ENCODE measurements at places on chromosomes 11 and 22.

- no peak for DNase-seq
Observed at GRCh38 chr11:94740083-94741021, 27.8 kb upstream of the AMOTL1 start.

GRCh38 chr11:107581147-107581546 lies 9.8 kb upstream of the ELMOD1 start:
- no peak for DNase-seq

GRCh38 chr11:35664977-35665441 lies 2.4 kb downstream of the TRIM44 start:
- no peak for DNase-seq

DNA sequence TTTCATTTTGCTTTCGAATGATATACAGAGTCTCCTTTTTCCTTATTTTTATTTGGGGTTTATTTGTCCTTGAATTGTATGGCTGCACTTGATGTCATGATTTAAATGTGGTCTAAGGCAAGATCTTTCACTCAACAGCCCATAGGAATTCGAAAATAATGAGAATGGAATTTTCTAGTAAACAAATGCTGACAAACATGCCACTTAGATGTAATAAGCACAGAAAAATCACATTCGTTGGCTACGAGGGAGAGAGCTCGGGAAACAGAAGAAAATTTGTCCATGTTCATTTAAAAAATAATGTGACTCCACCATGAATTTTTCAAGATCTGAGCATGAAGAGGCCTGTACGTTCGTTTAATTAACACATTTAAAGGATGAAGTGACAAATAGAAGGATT lies 73.0 kb downstream of the BLID start:
- no peak for DNase-seq

DNA sequence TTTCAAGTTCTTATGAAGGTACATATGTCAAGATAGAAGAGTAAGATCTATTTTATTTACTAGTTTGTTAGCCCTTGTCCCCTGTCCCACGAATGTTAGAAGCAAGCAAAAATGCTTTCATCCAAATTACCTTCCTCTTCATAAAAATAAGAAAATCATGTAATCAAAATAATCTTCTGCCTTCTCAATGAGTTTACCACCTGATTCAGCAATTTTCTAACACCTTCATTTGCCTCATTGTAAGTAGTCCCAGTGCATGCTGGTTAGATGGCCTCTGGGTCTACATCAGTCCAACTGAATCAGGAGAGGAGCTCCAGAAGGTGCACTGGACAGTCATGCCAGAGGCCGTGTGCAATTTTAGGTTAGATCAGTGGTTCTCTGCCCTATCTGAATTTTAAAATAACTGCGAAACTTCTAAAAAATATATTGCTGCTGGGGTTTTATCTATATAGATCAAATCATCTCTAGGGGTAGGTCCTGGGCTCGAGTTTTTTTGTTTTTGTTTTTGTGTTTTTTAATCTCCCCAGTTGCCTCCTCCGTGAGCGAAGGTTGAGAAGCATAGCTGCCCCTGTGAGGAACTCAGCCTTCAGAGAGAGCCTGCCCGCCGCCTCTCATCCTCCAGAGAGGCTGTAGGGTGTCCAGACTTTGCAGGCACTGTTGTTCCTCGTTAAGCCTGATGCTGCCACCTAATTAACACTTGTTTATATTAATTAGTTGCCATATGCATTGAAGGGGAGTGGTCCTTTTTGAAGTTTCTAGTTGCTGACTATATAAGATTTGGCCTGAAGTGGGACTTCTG lies 32.2 kb downstream of the C22orf31 start:
- DNase-seq: no peak

- DNase-seq: no peak
Observed at GRCh38 chr11:45333001-45333971, 47.1 kb upstream of the SYT13 start.

DNA sequence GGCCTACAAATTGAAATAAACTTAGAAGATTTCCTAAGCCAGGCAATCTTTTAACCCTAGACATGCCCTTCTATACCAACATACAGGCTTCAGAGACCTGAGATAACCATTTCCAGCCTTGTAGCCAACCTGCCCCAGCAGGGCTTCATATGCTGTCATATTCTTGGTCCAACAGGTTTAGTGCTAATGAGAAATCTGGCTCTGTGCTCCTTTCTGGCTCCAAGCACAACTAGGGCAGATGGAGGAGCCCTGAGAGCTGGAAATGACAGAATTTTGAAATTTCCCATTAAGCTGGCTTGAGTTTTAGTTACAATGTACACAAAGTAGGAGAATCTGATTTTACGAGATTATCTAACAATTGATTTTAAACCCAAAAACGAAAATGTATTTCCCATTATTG lies 323.0 kb upstream of the CCDC90B start:
- no peak for DNase-seq

- DNase-seq: no peak
Observed at GRCh38 chr11:73107597-73107996, 34.5 kb downstream of the FCHSD2 start.

- DNase-seq: no peak
Observed at GRCh38 chr22:25183949-25184619, 15.6 kb upstream of the CRYBB3 start.

DNA sequence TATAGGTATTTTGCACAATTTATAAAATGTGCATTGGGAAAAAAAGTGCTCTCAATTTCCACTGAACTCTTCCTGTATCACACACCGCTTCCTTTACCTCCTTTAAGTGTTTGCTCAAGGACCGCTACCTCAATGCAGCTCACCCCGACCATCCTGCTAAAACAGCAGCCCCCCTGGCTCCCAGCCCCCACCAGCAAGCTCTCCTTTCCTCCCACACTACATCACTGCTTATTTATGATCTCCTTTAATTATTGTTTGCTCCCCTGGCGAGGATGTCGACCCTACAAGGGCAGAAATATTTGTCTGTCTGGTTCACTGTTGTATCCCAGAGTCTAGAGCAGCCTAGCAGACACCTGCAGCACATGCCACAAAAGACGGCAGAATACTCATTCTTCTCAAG lies 10.0 kb downstream of the SHANK2 start:
- no peak for DNase-seq

GRCh38 chr11:48096588-48097525 lies 116.5 kb downstream of the PTPRJ start:
- DNase-seq: no peak

- no peak for DNase-seq
Observed at GRCh38 chr22:33780531-33781136, 139.6 kb downstream of the LARGE1 start.

DNA sequence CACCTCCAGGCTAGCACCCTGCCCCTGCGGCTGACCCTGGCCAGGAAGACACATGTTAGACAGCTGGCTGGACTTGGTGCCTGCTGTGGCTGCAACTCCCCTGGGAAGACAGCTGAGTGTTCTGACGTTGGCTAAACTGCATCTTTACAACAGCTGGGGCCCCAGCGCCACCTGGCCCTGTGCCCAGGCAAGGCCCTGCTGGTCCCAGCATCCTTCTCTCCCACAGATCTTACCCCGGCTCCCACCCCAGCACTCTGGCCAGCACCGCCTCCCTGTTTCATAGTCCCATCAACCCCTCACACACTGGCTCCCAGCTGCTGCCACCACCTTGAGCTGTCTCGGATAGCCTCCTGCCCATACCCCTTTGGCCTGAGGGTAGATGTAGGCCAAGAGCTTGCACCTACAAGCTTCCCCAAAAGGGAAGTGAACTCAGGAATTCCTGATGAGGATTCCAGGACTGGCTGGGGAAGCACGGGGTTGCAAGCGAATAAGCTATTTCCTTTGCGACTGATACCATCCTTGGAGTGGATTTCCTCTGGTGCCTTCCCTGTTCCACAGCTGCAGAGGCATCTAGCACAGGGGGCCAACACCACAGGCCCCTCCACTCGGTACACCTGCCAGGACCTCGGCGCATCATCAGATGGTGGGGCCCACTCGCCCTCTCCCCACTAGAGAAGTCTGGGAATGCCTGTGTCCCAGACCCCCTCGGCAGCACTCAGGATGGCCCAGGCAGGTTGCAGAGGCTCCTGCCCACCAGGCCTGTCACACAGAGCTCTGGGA lies 28.5 kb downstream of the RSPH14 start:
- DNase-seq: no peak

- no peak for DNase-seq
Observed at GRCh38 chr22:35609261-35609660, 7.9 kb downstream of the MB start.

DNA sequence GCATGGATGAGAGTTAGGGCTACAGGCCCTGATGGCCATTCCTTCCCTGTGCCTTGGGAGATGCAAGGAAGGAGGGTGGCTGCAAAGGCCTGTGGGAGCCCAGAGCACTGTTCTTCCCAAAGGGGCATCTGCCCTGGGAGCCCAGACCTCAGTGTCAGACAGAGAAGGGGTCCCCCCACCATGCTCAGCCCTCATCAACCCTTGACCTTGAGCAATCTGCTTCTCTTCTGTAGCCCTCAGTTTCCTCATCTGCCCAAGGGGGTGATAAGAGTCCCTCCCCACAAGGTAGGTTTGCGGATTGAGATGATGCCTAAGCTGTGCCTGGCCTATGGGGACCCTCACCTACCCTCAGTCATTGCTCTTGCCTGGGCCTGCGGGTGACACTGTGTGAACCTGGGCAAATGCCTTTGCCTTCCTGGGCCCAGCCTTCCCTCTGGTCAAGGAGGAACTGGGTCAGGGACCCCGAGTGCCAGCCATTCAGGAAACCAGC lies 47.5 kb downstream of the IGLL5 start:
- no peak for DNase-seq

- no peak for DNase-seq
Observed at GRCh38 chr11:64122411-64123410, 43.2 kb downstream of the MACROD1 start.

DNA sequence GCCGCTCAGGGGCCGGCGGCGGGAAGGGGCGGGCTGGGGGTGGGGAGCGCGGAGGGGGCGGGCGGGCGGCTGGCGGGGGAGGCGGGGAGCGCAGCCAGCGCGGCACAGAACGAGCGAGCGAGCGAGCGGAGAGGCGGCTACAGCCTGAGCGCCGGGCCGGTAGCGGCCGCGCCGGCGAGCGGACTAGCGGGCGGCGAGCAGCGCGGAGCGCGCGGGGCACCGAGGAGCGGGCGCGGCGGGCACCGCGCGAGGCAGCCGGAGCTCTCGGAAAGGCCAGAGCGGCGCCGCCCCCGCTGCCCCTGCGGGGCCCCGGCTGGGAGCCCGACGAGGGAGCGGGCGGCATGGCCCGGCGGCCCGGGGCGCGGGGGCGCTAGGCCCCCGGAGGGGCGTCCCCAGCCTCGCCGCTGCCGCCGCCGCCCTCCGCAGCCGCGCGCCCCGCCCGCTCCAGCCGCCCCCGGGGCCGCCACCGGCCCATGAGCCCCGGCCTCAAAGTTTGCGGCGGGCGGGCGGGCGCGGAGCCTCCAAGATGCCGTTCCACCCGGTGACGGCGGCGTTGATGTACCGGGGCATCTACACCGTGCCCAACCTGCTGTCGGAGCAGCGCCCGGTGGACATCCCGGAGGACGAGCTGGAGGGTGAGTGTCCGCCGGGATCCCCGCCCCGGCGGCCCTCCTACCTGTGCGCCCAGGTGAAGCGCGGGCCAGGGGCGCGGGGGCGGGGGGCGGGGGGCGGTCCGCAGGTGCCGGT lies at the start of gene CABP7:
TSS of gene CABP7 (plus strand) at position 105 of the 747 bp plus-strand sequence. CDS start at position 527, 422 bp downstream.
- DNase-seq: no peak

GRCh38 chr11:47911149-47911548 lies 63.0 kb upstream of the NUP160 start:
- DNase-seq: no peak

DNA sequence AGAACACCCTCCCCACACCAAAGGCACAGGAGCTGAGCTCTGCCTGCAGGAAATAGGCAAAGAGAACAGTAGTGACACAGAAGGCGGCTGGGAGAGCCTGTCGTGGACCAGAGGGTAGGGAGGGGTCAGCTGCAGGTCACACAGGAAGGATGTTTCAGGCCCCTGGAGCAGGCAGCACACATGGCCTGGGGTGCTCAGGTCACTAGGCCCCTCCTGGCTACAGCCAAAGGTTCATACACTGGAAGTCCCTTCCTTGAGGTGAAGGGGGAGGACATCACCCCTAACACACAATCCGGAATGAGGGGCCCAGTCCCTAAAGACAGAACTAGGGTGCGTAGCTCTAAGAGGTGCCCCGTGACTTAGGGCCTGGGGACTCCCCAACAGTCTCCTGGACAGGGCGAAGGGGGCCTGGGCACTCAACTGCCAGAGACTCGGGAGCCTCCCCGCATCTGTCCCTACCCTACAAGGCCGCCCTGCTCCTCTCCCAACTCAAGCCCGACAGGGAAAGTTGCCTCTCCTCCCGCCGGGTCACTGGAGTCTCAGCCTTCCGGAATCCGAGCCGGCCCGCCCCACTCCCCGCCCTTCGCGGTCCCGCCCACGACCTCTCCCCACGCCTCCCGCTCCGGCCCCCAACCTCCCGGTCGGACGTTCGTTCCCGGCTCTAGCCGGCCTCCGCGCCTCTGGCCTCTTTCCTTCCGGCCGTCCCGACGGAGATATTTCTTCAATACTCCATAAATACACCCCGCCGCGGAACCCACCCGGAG lies at the start of gene CYB5R2:
TSS of gene CYB5R2 (minus strand) at position 541 of the 764 bp plus-strand sequence. CDS start 675 bp downstream, outside the sequence.
- DNase-seq: no peak

- DNase-seq: no peak
Observed at GRCh38 chr11:12019337-12019736, 10.9 kb upstream of the DKK3 start.

GRCh38 chr11:116557282-116557681 lies 215.5 kb downstream of the BUD13 start:
- DNase-seq: no peak

DNA sequence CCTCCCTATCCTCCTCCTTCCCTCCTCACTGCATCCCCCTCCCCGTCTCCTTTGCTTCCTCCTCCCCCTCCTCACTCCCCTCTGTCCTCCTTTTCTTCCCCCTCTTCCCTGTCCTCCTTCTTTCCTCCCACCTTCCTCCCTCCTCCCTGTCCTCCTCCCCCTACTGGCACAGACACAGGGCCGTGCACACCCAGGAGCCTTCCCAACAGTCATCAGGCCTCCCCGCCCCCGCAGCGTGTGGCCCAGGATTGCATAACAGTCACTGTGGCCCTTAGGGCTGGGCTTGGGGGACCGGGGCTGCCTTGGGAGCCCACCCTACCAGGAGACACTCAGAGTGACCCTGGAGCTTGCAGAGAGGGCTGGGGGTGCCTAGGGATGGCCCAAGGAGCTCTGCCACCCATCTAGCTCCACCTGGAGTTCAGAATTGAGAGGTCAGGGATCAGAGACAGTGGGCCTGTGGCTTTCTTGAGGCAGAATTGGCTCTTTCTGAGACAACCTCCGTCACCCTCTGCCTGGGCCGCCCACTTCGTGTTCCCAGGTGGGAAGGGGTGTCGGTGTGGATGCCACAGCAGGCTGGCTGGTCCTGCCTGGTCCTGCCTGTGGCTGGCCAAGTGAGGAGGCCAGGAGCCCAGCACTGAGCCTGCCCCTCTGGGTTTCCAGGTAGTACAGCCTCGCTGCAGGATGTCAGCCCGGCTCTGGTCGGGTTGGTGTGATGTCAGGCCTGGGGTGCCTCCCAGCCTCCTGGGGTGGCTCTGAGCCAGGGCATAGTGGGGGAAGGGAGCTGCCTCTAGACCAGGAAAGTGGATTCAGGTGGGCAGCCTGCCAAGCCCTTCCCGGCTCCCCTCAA lies 1.6 kb downstream of the SPI1 start:
- no peak for DNase-seq
